ENCODE measurements at places on chromosomes 2 and 18. TPM values are rescaled to one million over a fixed set of nuclear protein-coding genes. Genes with fewer than 3 reads are reported as not detected.

CTAGE1 gene
- not detected for total RNA-seq

DNA sequence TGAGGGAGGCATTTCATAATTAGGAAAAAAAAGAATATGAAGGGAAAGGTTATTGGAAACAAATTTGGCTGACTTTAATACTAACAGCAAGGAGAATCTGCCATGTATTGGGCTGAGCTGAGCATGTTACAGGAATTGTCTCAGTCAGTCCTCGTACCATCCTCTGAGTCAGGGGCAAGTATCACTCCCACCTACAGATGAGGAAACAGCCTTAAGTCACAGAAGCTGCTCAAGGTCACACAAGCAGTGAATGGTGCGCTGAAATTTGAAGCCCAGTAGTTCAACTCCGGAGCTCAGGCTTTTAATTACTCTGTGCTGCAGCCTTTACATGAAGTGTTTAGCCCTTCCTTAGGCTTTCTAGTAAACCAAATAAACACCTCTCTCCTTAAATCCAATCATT, 17.3 kb downstream of the PROKR1 start:
- no peaks in the 10 kb centered on the region for H3K36me3 ChIP-seq
- DNase-seq = no peak
- no peaks in the 10 kb centered on the region for H3K4me1 ChIP-seq
- no peak overlapping the region for H3K27ac ChIP-seq
- no peaks in the 10 kb centered on the region for H3K27me3 ChIP-seq

MROH2A gene
- total RNA-seq = not detected

- no peaks in the 10 kb centered on the region for H3K27me3 ChIP-seq
- H3K36me3 ChIP-seq = no peaks in the 10 kb centered on the region
- no peak for DNase-seq
- H3K4me3 ChIP-seq = no peak overlapping the region
These were observed 16.2 kb downstream of the ATF2 start for GRCh38 chr2:175151791-175152190.

- peak; percentile 56 for DNase-seq
- H3K4me1 ChIP-seq = peaks cover 8% of the 10 kb centered on the region
- H3K27me3 ChIP-seq = no peaks in the 10 kb centered on the region
- H3K27ac ChIP-seq = no peak overlapping the region
- H3K4me3 ChIP-seq = peak overlapping the region; percentile 93
These were observed 461 bp downstream of the PRADC1 start for GRCh38 chr2:73232403-73233153.

DNA sequence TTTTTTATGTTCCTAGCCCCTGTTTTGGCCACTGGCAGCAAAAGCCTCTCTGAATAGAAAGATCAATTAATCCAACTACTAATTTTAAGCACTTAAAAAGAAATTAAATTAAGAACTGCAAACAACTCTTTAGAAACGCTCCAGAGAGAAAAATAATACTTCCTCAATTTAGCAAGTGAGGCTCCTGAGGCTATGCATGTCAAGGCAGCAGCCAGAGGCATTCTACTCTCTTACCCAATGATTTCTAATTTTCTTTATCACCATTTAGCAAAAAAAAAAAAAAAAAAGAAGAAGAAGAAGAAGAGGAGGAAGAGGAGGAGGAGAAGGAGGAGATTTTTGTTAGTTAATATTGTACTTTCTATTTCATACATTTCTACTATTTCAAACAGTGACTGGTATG, 68.5 kb downstream of the TMEM237 start:
- H3K27me3 ChIP-seq = no peaks in the 10 kb centered on the region
- no peaks in the 10 kb centered on the region for H3K36me3 ChIP-seq
- H3K4me1 ChIP-seq = no peaks in the 10 kb centered on the region
- DNase-seq = no peak
- H3K4me3 ChIP-seq = no peak overlapping the region
- no peak overlapping the region for H3K27ac ChIP-seq

GRCh38 chr2:29443627-29444026, 328.4 kb downstream of the CLIP4 start:
- no peak for DNase-seq
- no peaks in the 10 kb centered on the region for H3K4me1 ChIP-seq
- H3K27me3 ChIP-seq = no peaks in the 10 kb centered on the region
- no peaks in the 10 kb centered on the region for H3K36me3 ChIP-seq
- no peak overlapping the region for H3K27ac ChIP-seq
- no peak overlapping the region for H3K4me3 ChIP-seq

GRCh38 chr2:22878121-22878520, 506.9 kb upstream of the KLHL29 start:
- no peak overlapping the region for H3K4me3 ChIP-seq
- no peaks in the 10 kb centered on the region for H3K4me1 ChIP-seq
- DNase-seq = no peak
- no peak overlapping the region for H3K27ac ChIP-seq
- H3K27me3 ChIP-seq = no peaks in the 10 kb centered on the region
